Left renal cortex interstitium (tissue), 4 donors: ENCODE measurements at places on chromosomes 7 and 10. TPM values are rescaled to one million over a fixed set of nuclear protein-coding genes. Genes with fewer than 3 reads are reported as not detected.

The SAP25 gene
- polyA plus RNA-seq, result 11.0 TPM

The CTTNBP2 gene
- 34.1 TPM for polyA plus RNA-seq

The CLDN12 gene
- 53.1 TPM for polyA plus RNA-seq

GRCh38 chr7:44194069-44194468 lies 4.8 kb upstream of the GCK start:
- DNase-seq, result no peak

GRCh38 chr10:50432211-50433009 lies 181.1 kb upstream of the ASAH2 start:
- no peak for DNase-seq

GRCh38 chr10:67606572-67606971 lies 89.4 kb downstream of the CTNNA3 start:
- DNase-seq, result no peak

DNA sequence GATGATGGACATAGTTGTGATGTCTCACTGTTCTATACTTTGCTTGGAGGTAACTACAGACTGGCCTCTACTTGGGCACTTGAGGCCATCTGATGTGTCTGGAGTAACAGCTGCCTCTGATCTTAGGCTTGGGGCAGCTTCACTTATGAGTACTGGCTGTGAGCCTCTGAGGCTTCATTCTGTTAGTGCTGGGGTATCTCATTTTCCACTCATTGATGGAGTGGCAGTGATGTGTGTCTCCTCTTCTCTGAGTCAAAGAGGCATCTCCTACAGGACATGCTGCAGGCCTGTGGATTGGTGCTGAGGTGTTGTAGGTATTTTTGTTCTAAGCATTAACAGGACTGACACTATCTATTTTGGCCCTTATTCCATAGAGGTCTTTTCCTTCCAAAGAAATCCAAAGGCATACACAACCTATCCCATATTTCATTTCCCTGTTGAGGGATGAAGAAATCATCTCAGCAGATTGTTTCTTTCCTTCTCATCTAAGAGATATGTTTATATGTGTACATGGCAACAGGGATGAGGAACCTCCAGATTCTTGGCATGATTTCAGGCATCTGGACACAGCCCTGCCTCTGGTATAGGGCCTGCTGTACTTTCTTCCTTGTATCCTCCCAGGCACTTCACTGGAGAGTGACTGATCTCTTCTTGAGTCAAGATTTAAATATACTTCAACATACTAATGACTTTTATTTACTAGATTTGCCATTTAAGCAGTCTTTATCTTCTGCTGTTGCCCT lies 65.7 kb upstream of the NOBOX start:
- DNase-seq, result no peak

DNA sequence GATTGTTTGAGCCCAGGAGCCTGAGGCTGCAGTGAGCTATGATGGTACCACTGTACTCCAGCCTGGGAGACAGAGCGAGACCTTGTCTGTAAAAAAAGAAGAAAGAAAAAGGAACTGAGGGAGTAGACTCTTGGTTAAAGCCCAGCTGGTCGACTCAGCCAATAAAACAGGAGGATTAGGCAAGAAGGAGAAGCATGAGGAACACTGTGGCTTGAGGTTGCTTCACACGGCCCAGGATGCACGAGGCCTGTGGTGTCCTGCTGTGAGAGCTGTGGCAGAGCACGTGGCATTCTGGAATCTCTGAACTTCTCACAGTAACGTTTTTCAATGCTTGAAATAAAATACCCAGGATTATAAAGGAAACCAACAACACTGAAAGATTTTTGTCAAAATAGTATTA lies 93.3 kb downstream of the CUL2 start:
- DNase-seq, result no peak

- no peak for DNase-seq
Measured at GRCh38 chr7:33933611-33934281, 28.4 kb downstream of the BMPER start.

DNA sequence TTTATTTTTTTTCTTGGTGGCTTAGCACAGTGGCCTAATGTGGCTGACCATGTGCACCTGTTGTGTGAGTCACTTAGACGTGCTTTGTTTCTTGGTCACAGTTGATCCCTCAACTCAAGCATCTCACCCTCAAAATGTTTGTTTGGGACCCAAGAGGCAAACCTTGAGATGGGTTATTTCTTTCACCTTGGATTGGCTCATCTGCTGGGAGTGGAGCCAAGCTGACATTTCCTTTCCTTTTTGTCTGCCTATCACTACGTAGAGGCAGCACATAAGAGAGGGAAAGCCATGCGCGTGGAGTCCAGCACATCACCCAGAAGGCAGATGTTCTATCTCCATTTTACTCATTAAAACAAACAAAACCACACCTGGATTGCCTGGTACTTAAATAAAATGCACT lies 6.4 kb upstream of the PRKCQ start:
- DNase-seq, result no peak

The HOXA10 gene
- polyA plus RNA-seq, result 131 TPM

DNA sequence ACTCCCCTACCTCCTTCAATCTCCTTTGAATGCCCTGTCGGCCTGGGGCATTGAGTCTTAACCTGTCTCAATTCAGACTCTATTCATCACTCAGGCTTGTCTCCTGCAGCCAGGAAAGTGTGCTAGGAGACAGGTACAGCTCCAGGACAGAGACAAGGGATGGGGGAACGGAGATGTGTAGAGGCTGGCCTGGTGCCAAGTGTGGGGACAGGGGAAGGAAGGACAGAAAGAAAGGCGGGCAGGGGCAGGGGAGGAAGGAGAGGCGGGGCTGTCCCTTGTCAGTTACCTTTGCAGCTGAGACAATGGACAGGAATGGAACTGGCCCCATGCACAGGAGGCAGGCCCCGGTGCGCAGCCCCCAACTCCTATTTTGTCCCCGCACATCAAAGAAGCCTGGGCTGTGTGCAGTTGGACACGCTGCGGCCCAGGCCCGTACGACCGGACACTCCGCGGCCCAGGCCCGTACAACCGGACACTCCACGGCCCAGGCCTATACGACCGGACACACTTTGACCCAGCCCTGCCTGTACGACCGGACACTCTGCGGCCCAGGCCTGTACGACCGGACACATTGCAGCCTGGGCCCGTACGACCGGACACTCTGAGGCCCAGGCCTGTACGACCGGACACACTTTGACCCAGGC lies 36.9 kb downstream of the CHST15 start:
- no peak for DNase-seq

DNA sequence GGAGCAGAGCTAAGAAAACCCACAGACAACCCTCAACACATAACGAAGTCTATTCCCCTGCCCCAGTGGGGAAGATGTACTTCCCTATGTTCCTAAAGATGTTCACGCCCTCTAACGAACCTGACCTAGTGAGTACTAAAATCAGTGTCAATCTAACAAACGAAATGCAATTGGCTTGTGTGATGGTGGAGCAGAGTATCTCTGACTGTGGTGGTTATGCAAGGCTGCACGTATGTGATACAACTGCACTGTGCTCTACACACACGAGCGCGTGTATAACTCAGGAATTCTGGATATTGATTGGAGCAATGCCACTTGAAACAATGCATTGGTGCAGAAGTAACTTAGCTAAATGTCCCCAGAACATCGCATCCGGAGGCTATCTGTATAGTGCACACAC lies 1.3 kb downstream of the ANKRD16 start:
- DNase-seq, result no peak

- DNase-seq, result no peak
Measured at GRCh38 chr7:22860784-22861482, 38.3 kb upstream of the TOMM7 start.

- DNase-seq, result no peak
Measured at GRCh38 chr10:6716516-6716915, 136.4 kb upstream of the PRKCQ start.

DNA sequence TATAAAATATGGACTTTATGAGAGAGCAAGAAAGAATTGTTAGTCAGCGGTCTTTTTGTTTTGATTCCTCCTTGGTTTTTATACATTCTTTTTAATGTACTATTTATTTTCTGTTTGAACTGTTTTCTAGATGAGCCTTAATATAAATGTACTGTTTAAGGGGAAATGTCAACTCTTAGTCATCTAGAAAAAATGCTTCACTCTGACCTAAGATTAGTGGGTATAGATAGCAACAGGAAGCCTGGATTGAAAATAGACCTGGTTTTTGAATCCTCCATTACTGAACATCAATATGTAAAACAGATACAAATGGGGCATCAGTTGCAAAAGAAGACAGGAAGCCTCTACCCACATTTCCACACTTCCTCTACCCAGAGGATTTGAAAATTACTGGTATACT lies 87.8 kb downstream of the CHRM2 start:
- no peak for DNase-seq

The RBP4 gene
- polyA plus RNA-seq, result 0.43 TPM

The AKR1C8 gene
- 0.20 TPM for polyA plus RNA-seq

DNA sequence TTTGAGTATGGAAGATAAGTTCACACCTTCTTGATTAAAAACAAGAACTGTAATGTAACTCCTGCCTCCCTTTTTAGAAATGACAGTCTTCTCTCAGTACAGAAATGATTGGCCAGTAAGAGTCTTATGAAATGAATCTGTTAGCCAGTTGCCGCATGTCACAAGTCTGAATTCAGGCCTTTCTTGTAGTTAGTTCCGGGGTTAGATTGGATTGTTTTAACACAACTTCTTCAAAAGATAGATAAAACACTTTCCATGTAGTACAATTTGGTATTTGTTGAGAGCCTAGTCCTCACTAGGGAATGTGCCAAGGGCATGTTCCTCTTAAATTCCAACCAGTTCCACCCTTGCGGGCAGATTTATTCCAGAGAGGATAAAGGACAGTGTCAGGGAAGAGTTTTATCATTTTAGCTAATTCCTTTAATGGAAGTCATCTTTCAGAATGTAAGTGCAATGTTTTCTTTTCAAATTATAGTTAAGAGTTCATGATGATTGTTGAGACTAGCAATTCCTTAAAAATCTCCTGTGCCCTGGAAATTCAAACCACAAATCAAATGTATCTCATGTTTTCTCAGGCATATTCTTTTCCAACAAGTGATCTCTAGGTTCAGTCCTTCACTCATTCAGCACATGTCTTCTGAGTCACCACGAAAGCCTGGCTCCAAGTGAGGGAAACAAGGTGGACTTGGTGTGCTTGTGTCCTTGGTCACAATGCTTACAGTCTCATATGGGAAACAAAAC lies 4.1 kb downstream of the FHIP2A start:
- DNase-seq, result no peak

The PLAU gene
- 31.0 TPM for polyA plus RNA-seq

GRCh38 chr7:15571301-15571878 lies 9.6 kb upstream of the AGMO start:
- DNase-seq, result no peak

The TMEM209 gene
- polyA plus RNA-seq, result 25.4 TPM

The CREB5 gene
- 5.7 TPM for polyA plus RNA-seq

DNA sequence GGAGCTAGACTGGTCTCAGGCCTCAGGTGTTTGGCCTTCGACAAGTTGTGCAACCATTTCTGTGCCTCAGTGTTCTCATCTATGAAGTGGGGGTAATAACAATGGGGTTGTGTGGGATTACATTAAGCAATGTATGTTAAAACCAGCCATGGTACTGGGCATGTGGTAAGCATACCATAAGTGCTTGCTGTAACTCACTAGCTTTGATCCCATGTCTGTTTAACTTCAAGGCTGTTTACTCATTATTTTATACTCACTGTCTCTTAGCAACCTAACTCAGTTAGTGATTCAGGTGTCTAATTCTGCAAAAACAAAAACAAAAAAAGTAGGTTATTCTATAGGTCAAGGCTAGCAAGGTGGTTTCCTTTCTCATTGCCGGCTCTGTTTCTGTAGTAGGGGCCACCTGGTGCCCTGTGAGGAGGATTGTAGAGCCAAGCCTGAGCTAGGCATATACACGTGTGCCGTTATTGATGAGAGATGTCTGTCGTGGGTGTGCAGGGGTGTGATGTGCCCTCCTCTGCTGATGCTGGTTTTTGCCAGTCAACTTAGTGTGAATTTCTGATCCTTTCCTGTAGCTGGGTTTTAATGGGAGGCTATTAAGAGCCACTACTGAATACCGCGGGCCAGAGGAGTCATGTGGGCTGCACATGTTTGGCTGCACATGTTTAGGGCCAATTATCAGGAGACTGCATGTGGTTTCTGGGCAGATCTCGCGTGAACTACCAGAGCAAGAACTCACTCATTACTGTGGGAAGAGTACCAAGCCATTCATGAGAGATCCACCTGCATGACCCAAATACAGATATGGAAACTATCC lies 56.2 kb downstream of the EEPD1 start:
- no peak for DNase-seq

GRCh38 chr7:24963218-24963617 lies 16.8 kb downstream of the OSBPL3 start:
- DNase-seq, result no peak

GRCh38 chr10:129870961-129871621 lies 93.0 kb downstream of the EBF3 start:
- DNase-seq, result no peak

The MBLAC1 gene
- 1.7 TPM for polyA plus RNA-seq

The NPVF gene
- polyA plus RNA-seq, result 0.08 TPM

- DNase-seq, result peak; percentile 13
Measured at GRCh38 chr7:152136686-152137085, 111.2 kb downstream of the GALNT11 start.

- no peak for DNase-seq
Measured at GRCh38 chr10:104435822-104436221, 82.2 kb downstream of the CFAP58 start.

- no peak for DNase-seq
Measured at GRCh38 chr7:50068026-50068425, 25.0 kb downstream of the ZPBP start.

- DNase-seq, result no peak
Measured at GRCh38 chr10:89404104-89405047, 10.0 kb upstream of the IFIT5 start.
